ENCODE measurements at places on chromosomes 1 and 21.

DNA sequence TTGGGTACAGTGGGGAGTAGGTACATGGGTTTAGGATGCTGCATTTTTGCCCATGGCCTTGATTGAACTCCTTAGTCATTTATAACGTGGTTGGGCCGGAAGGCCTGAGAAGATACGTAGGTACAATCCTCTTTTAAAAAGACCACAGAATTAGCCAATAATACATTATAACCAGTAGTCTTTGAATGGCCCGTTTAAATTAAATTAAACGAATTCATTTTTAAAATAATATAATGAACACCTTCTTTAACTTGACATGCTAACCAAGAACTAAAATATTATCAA lies 20.1 kb upstream of the ADAR start:
- DNase-seq, result no peak

- DNase-seq, result no peak
Measured at GRCh38 chr1:67142931-67143330, 8.2 kb upstream of the C1orf141 start.

DNA sequence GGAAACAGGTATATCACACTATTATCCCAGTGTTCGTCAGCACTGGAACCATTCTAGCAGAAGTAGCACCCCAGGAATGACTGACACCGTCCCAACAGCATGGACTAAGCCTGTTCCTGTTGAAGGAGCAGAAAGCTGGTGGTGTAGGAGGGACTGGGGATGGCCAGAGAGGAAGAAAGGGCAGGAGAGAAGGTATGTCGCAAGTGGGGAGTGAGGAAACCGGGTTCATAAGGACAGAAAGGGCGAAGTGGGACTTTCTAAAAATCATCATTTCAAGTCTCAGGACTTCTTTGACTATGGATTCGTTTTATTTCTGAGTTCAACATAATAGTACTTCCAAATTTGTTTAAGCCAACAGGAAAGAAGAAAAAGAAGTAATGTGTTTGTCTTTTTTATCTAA lies 19.7 kb upstream of the MX1 start:
- no peak for DNase-seq

DNA sequence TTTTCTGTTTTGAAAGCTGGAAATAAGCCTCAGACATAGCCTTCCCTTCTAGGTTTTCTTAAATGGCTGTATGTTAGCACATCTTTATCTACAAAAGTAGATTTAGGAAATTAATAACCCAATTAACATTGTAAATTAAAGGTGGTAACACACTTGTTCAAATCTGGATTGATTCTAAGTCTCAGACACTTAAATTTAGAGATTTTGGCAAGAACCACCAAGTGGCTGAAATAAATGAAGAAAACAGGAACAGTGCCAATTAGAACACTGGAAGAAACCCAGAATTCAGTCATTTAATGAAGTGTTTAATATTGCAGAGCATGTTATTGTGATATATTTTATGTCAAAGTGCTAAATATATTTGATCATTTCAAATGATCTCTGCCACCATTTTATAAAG lies 628.2 kb downstream of the USP25 start:
- DNase-seq, result no peak

- peak; percentile 9 for DNase-seq
Measured at GRCh38 chr1:32538887-32539583, at the start of gene ZBTB8A. TSS of gene ZBTB8A (plus strand) at chr1:32539427. CDS start at chr1:32592932, 53,505 bp downstream.

- DNase-seq, result no peak
Measured at GRCh38 chr1:184622136-184622823, 132.4 kb downstream of the EDEM3 start.

GRCh38 chr21:31234936-31235335 lies 109.1 kb downstream of the TIAM1 start:
- no peak for DNase-seq

- no peak for DNase-seq
Measured at GRCh38 chr1:1183833-1184775, 10.4 kb downstream of the TTLL10 start.

DNA sequence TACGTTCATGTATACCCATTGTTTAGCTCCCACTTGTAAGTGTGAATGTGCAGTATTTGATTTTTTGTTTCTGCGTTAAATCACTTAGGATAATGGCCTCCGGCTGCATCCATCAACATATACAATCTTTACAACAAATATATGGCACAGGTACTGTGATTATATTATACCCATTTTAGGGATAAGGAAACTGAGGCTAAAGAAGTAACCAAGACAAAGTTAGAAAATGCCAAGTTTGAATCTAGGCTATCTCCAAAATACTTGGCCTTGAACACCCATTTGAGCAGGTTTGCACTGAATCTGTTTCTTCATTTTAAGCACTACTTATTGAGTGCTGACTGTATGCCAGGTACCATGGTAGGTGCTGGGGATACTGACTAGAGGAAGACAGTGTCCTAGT lies 149.6 kb downstream of the PBX1 start:
- no peak for DNase-seq

- DNase-seq, result no peak
Measured at GRCh38 chr1:231162297-231162969, 575 bp downstream of the TRIM67 start.

GRCh38 chr1:234276151-234276788 lies 97.0 kb upstream of the COA6 start:
- DNase-seq, result no peak

DNA sequence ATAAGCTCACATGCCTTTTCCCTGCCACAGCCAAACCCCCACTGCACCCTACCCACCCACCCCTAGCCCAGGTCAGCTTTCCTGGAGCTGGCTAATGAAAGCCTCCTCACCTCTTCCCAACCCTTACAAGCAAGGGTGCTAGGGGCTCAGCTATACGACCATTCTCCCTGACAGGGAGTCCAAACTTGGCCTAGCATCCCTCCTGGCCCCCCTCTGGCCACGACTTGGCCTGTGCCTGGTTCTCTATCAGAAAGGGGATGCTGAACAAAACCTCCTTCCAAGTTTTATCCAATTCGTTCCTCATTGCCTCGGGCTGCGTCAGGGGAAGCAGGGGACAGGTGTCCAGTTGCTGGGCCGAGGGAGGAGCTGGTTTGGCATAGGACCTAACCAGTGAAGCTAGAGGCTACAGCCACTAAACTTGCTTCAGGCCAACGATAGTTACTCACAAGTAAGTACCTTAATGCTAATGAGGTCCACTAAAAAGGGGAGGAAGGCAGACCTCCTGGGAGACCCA lies 8.6 kb downstream of the TMEM81 start:
- no peak for DNase-seq

DNA sequence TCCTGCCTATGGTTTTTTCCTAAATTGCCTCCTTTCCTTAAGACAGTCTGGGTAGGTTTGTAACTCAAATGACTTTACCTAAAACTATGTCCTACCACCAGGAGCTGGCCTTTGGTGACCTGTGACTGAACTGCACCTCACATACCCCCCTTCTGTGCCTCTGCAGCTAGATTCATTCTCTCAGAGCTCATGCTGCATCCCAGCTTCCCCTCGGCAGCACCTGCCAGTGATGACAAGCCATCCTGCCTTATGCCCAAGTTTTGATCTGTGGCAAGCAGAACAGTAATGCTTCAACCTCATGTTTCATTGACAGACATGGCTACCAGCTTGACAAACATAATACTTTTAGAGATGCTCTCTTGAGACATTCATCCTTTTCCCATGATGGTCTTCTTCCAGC lies 141.9 kb downstream of the TSEN15 start:
- DNase-seq, result no peak

DNA sequence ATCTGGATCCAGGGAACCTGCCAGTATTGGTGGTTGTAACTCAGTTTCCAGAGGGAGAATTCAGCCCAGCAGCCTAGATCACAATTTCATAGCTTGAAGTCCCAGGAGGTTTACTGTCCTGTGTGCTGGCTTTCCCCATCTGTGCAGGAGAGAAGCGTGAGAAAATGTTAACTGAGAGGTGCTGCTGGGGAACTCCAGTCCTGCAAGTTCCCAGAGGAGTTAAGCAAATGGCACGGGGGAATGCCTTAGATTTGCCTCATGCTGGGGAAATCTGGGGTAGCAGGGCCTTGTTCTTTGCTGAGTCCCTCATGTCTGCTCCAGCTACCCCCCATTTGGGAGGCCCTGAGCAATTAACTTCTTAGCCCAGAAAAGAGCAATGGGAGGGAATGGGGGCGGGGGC lies 25.1 kb upstream of the SLAMF6 start:
- no peak for DNase-seq

DNA sequence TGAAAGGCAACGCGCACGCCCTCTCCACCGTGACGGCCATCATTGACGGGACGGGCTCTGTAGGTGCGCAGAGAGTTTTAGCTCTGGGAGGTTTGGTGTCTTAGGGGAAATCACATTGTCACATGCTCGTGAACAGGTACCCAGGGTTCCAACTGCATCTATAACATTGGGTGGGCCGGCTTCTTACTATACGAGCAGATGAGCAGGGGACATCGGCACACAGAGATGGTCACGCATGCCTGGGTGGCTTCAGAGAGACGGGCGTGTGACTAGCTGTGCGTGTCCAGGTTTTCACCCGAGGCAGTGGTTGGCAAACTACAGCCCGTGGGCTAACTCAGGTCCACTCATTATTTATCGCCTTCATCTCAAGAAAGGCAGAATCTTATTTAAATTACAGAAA lies 54.7 kb downstream of the SLC37A1 start:
- no peak for DNase-seq

DNA sequence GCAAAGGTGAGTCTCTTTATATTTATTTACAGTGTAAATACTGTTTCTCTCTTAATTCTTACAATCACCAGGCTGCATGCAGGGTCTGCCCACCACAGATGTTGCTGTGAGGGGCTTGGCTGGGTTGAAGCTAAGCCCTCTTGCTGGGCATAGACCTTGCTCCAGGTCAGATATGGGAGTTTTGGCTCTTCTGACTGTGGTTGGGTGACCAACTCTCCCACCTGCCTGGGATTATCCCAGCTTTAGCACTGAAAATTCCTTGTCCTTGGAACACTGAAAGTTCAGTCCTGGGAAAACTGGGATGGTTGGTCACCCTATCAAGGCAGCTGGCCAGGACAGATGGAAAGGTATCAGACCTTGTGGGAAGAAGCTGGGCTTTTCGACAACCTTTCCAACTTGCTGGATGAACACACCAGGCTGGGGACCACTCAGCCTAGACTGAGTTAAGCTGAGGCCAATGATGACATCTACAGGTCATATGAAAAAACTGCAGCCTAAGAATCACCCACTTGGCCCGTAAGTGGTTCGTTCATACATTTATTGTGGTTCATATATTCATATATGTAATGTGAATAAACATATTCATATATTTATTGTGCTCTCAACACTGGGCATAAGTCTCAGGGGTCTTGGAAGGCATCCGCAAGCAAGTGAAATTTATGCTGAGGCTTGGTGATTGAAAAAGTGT lies 26.6 kb upstream of the HPDL start:
- no peak for DNase-seq

GRCh38 chr21:15210235-15210678 lies 145.5 kb upstream of the NRIP1 start:
- DNase-seq, result no peak

GRCh38 chr1:67214420-67215174 lies 48.3 kb downstream of the IL23R start:
- peak; percentile 30 for DNase-seq

GRCh38 chr1:61486783-61487536 lies 238.0 kb downstream of the TM2D1 start:
- no peak for DNase-seq

DNA sequence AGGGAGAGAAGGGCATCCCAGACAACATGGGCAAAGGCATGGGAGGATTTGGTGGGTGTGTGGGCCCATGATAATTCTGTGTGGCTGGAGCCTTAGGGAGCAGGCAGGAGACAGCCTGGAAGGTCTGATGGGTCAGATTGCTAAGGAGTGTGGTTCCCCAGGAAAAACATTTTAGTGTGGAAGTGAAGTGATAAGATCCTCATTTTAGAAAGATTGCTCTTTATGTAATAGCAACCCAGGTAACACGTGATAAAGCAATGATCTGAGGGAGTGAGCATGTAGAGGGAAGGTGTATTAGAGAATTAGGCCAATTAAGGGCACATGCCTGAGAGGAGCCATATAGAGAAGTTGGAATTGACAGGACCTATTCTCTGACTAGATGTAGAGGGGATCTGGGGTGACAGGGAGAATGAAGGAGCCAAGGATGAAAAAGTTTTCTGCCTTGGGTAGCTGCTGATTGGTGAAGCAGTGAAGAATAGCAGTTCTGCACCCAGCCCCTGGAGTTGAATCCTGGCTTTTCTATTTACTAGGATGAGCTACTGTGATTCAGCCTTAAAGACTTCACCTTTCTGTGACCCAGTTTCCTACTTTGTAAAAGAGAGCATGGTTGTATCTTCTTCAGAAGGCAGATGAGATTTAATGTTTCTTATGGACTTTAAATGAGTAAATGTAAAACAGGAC lies 18.7 kb upstream of the SLAMF6 start:
- no peak for DNase-seq

DNA sequence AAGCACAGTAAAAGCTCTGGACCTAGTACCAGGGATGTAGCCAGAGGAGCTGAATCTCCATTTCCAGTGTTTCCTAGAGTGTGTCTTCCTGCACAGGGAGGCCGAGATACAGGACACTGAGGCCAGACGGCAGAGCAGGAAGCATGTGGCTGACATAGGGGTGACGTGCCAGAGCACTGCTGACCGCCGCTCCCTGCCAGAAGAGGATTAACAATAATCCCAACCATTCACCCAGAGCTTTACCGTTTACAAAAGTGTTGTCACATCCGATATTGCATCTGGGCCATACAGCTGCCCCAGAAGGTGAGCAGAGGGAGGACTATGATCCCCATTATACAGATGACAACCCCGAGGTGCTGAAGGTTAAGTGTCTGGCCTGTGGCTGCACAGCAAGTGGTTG lies 5.8 kb upstream of the CLDN19 start:
- DNase-seq, result no peak

GRCh38 chr1:234125283-234125682 lies 220.8 kb downstream of the SLC35F3 start:
- DNase-seq, result peak; percentile 28

DNA sequence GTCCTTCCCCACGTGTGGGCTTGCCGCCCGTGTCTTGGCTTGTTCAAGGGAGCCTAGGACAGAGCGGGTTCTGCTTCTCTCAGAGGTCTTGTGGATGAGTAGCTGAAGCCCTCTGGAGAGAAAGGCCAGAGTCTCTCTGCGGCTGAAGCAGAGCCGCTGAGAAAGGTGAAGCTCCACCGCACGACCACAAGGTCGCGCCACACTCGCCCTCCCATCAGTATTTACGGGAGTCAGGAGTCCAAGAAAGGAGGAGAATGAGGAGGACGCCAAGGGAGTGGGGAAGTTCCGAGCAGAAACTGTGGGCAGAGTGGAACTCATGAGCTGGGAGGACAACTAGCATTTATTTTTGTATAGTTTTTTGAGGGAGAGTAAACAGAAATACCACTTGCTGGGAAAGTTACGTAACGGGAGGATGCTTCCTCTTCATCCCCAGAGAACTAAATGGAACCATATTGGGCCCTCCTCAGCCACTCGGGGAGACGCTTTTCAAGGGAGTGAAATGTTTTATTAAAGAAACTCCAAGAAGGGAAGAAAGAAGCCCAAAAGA lies 51.6 kb upstream of the HAO2 start:
- no peak for DNase-seq

DNA sequence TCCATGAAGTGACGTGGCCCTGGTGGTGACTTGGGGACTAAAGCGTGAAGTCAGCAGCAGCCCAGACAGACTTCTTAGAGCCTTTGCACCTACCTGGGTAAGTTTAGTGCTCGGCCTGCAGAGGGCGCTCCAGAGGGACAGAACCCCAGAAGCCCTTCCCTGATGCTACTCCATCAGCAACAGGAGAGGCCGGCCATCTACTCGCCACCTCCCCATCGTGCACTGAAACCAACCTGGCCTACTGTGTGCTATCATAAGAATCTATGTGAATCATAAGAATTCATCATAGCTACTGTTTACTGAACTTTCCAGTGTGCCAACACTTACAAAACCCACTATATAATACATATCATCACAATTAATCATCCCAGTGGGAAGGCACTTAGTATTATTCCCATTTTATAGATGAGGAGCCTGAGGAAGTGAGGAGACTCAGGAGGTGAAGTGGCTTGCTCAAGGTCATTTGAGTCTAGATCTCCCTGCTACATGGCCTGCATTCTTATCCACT lies 7.9 kb upstream of the EDN2 start:
- DNase-seq, result peak; percentile 40
